ENCODE measurements at places on chromosomes 3 and 15.

DNA sequence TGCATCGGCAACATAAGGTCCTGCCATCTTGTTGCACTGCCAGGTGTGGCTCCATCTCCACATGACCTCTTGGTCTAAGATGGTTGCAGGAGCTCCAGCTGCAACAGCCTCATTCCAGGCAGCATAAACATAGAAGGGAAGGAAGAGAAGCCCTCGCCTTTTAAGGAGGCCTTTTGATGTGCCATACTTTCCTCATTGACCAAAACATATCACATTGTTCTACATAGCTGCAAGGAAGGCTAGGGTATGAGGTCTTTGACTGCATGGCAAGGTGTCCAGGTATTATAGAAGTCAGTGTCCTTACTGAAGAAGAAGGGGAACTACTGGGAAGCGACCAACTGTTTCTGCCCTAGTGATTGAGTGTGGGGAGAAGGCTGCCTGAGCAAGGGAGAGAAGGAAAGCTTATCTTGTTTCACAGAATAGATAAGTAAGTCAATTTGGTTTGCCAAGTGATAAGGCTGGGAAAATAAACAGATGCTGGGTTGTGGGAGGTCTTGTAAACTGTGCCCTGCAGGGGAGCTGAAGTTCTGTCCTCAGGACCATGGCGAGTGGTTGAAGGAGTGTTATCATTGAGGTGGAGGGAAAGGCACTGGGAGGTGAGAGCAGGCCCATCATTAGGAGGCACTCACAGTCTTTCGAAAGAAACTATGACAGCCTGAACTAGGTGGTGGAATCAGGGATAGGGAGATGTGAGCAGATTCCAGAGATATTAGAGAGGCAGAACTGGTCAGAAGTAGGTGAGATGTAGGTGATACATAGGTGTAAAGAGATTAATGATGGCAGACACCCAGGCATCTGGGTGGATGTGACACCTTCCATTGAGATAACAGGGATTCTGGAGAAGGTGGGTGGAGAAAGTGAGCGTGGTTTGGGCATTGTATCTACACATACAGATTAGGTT, 93.8 kb upstream of the IGF1R start:
- DNase-seq, result no peak

DNA sequence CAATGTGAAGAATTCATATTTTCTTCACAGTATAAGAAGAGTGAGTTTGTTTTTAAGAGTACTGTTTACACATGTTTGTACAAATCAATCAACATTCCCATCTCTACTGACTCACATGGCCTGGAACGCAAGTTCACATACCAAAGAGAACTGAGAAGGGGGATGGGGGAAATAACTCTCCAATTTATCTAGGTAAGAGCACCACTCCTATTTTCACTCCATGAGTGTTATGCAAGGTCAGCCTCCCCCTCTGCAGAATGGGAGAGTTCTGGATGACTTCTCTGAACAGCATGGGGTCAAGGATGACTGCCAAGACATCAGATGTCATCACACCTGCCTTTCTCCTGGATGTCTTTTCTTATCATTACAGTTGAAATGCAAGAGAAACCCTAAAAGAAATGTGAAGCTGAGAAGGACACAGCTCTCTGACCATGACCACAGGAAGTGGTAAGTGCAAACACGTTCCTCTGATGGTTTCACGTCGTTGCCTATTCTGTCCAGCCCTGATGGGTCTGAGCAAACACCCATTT, 95.2 kb downstream of the SEMA6D start:
- DNase-seq, result no peak

DNA sequence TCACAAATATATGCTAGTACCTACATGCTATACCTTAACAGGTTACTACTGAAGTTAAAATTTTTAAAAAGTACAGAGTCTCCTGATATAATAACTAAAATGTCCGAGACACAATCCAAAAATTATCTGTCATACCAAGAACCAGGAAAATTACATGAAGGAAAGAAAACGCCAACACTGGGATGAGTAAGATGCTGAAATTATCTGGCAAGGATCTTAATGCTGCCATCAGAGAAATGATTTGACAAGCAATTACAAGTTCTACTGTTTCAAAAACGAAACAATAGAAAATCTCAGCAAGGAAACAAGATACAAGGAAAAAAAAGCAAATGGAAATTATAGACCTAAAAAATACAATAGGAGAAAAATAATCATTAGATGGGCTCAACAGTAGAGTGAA, 92.5 kb downstream of the UBE3A start:
- DNase-seq, result no peak

- DNase-seq, result no peak
Measured at GRCh38 chr15:53247041-53247708, 457.0 kb upstream of the ONECUT1 start.

- no peak for DNase-seq
Measured at GRCh38 chr3:156425651-156426050, 129.3 kb downstream of the SSR3 start.

DNA sequence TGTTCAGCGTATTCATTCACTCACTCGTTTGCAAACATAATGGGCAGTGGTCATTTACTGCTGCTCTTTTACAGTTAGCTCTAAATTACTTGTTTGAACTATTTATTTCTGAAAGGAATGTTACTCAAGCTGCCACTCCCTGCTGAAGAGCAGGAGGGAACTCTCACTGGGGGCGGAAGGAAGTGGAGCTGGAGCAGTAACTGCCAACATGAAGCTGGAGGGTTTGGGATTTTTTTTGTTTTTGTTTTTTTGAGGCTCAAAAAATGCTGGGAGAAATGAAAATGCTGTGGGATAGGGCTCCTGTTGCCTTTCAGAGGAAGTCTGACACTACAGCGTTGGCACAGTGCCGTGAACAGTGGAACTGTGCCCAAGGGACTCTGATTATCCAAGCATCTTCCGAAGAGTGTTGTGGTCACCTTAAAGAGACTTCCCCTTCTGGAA, 44.1 kb downstream of the SENP2 start:
- no peak for DNase-seq

DNA sequence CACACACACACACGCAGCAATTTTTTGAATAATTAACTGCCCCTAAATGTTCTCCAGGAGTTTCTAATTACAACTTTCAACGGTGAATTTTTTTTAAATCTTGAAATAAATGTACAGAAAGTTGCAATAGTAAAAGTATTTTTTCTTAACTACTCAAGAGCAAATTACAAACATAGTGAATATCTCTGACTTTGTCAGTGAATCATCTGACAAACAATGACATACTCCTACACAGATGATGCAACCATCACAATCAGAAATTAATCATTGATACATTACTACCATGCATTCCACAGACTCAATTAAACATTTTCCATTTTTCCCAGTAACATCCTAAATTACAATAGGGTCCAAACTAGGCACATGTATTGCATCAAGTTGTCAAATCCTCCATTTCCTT, 597.3 kb downstream of the NAALADL2 start:
- DNase-seq, result no peak

DNA sequence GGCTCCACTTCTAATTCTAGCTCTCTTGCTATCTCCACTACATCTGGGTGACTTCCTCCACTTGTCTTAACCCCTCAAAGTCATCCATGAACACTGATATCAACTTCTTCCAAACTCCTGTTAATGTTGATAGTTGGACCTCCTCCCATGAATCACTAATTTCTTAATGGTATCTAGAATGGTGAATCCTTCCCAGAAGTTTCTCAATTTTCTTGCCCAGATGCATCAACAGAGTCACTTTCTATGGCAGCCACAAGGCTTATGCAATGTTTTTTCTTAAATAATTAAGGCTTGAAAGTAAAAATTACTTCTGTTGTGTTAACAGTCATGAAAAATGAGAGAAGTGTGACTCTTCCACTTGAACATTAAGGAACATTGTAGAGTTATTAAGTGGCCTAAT, 164.3 kb downstream of the PCCB start:
- no peak for DNase-seq

GRCh38 chr3:123661973-123662372, 77.1 kb upstream of the HACD2 start:
- DNase-seq, result no peak

DNA sequence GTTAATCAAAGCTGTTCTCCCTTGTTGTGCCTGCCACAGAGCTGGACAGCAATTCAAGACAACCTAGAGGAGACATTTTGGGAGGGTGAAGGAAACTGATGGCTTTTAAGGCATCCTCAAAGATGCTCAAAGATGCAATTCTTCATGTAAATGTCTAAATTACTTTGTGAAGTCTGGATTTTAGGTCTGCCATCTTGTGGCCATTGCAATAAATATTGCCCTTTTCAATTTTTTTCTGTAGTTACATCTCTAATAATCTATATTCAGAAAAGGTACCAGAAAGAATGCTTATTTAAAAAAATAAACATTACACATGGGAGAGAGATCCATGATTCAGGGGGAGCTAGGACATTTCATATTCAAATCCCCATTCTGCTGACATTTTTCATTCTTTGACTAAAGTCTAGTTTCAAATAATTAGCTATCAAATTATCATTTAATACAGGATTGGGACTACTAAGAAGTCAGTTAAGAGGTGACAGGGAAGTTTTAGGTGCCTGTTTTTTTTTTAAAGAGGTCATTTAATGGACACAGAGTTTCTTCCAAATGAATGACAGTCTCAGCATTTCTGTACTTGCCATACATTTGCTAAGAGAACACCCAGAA, 259.8 kb upstream of the WNT5A start:
- DNase-seq, result no peak

GRCh38 chr15:83290236-83290635, 5.8 kb upstream of the BNC1 start:
- no peak for DNase-seq

- no peak for DNase-seq
Measured at GRCh38 chr3:141057946-141058800, 7.0 kb downstream of the SPSB4 start.

- no peak for DNase-seq
Measured at GRCh38 chr3:132464066-132464465, 46.8 kb downstream of the DNAJC13 start.

DNA sequence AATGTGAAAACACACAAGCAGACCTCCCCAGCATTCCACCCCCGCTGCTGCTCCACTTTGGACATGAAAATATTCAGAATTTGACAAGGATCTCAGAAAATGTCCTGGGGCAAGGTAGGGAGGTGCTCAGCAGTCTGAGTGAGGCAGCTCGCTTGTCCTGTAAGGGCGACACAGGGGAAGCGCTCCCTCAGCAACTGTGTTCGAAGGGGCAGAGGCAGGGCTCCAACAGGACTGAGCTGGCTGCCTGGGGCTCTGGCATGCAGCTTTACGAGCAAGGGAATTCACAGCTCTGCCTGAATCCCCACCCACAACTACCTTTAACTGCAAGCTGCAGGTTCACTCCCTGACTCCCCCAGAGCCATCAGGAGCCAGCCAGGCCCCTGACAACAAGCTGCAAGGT, 287.0 kb upstream of the LYSMD4 start:
- no peak for DNase-seq

- no peak for DNase-seq
Measured at GRCh38 chr3:181738551-181738950, 26.8 kb downstream of the SOX2 start.

GRCh38 chr3:183428447-183429211, at the start of gene MCF2L2:
Gene MCF2L2, minus strand, starts transcription at chr3:183428619. Its CDS starts 642 bp downstream, at chr3:183427977.
- DNase-seq, result no peak

DNA sequence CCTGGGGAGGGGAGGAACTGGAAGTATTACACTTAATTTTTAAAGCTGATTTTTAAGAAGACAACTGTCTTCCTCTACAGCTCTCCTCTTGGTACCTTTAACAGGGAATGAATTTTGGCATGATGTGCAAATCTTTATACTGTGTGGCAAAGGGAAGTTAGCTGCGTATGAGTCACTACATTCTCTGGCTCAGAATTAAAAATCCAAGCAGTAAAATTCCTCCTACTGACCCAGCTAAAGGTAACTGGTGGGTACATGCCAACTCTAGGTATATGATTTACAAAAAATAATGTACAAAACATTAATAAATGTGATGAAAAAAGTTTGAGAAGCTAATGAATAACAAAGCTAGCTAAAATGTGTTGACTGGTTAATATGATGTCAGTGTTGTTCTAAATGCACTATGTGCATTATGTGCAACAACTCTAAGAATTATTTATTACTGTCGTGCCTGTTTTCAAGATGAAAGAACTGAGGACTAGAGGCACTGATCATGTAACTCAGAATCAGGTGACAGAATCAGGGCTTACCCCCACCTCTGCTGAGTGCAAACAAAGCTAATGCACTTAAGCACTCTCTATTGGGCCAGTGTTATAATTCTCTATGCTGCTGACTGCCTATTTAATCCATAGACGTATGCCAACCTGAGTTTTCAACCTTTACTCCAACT, 194.7 kb upstream of the CADPS start:
- DNase-seq, result no peak

DNA sequence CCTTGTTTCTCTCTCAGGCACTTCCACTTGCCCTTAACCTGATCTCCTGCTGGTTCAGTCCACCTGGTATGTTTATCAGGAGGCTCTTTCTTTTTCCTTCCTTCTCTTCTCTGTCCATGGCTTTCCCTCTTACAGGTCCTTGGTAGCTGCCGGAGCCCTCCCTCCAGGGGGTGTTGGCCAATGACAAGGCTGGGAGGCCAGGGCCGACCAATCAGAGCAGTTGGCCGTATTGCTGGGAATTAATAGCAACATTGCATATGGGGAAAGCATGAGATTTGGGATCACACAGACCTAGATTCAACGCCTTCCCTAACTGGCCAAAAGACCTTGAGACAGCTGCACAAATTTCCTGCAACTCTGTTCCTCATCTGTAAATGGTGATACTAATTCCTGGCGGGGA, 62.4 kb downstream of the CEMIP start:
- no peak for DNase-seq

- DNase-seq, result peak; percentile 92
Measured at GRCh38 chr15:70088887-70089691, 8.6 kb downstream of the TLE3 start.

- no peak for DNase-seq
Measured at GRCh38 chr3:66520724-66521123, 19.9 kb upstream of the LRIG1 start.

DNA sequence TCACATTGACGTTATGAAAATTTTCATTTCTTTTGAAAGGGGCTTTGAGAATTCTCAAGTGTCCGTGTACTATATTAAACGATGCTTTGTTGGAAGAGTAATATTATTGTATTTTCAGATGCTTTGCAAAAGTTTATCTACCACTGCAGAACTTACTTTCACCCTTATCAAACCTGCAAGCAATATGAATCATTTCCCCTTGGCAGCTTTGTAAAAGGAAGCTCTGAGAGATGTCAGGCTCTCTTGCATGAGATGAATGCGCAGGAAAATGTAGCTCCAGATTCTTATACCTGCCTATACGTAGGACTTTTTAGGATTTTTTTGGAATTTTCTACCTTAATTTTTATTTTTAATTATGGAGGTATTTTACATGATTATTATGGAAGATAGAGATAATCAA, 34.5 kb downstream of the GPD1L start:
- DNase-seq, result no peak

DNA sequence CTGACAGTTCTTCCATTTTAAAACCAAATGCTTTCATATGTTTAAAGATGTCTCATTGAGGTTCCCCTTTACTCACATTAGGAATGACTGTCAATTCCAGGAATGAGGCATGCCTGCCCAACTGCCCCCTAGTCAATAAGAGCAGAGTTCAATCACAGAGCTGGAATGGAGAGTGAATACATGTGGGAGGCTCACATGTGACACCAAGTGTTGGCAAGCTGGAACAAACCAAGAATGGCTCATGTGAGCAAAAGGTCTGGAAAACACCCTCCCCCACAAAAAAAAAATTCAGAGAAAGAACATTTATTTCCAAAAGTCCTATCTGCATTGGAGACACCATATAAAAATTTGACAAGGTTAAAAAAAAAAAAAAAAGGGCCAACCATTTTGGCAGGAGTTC, 3.7 kb downstream of the PBRM1 start:
- peak; percentile 79 for DNase-seq

- DNase-seq, result no peak
Measured at GRCh38 chr3:12536423-12536822, 8.9 kb downstream of the MKRN2OS start.
